ENCODE measurements at places on chromosomes 2 and 18.

DNA sequence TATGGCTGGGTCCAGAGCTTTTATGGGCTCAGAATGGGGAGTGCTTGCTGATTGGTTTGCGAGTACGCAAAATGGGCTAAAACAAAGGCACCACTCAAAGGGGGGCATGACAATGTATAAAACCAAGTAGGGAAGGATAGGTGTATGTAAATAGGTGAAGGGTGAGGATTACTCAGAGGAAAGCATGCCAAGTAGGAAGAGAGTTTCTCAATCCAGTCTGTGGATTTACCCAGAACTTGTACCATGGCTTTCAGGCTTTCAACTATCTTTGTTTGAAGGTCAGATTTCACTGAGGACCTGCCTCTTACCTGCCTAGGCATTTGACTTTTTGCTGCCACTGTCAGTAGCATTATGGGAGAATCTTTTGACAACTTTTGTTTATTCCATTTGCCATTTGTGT is 92.3 kb downstream of the RAB3GAP1 start:
- DNase-seq: no peak

DNA sequence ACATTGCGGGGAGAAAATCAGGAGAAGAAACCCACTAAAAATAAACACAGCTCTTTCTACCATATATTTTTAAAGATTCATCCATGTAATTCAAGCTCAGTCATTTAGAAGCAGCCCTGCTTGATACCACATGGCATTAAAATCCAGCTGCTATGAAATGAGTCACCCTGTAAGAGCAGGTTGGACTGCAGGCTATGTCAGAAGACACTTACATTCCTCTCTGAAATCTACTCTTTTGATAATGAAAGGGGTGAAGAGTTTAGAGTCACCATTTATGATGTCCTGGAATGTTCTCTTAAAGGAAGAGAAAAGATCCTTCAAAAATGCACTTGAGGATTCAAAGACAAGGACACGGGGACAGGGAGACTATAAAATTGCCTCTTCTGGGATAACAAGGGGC is 100.6 kb upstream of the APCDD1 start:
- peak; percentile 56 for DNase-seq

GRCh38 chr18:78376046-78376445 is 603.6 kb upstream of the SALL3 start:
- no peak for DNase-seq

GRCh38 chr2:232375164-232375563 is 3.4 kb upstream of the ALPP start:
- DNase-seq: no peak

DNA sequence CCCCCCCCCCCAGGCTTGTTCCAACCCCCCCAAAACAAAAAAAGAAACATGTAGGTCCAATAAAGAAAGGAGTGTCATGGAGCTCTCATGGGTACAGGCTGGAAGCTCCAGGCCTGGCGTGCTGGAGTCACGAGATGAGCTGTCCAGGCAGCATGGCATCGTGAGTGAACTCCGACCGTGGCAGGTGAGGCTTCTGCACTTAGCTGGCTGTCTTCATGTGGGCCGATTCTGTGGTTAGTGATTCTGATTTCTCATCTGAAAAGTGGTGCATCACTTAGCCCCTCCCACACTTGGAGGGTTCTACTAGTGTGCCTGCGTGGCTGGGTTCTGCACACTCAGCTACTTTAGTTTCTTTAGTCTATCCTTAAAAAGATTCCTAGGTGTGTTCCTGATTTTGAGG is 126.4 kb upstream of the MGAT5 start:
- no peak for DNase-seq

DNA sequence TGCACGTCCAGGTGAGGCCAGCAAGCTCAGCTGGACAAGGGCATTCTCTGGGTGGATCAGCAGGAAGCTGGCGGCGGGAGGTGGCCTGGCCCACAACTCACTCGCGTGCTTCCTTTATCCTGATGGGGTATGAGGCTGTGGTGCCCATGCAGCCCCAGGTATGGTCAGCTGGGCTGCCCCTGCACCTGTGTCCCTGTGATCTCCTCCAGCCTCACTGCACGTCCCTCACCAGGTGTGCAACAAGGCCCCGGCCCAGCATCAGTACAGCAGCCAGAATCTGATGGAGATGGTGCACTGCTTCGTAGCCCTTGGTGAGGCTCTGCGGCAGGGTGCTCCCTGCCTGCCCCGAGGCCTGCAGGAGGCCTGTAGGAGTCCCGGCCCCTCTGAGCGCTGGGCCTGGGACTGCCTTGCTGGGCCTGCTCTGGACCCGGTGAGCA is 17.6 kb downstream of the MROH2A start:
- no peak for DNase-seq

GRCh38 chr2:201984800-201985525 is 48.7 kb upstream of the FZD7 start:
- DNase-seq: no peak

DNA sequence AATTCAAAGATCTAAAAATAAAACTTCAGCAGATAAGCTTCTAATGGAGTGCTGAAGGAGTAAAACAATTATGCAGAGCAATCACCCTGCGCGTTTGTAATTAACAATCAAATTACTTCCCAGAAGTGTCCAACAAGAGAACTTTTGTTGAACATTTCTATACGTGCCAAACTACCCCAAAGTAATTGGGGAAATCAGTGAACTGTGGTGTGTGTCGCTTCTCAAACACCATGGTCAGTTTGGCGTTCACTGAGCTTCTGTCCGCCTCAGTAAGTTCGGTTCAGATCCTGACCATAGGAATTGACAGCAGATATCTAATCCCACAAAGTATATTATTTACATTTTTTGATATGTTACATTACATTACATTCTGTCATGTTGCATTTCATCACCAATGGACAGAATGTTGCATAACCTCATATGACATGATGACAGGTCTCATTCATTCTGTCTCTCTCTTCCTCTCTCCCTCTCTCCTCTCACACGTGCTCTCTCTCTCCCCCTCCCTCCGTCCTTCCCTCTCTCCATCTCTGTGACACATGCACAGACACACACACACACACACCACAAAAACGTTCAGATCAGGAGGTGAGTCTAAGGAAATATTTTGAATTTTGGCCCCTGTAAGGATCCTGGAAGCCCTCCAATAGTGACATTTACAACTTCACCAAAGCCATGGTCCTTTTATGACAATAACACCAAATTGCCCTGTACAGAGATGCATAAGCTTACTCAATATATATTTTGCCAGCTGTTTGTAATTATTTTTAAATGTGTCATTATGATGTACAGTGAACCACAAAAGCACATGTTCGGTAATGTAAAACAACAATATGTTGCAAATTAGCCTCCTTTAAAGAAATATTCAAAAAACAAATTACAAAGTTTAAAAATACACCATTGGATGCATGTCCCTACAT is 269.2 kb downstream of the FIGN start:
- DNase-seq: no peak

GRCh38 chr2:95313296-95314131 is 16.4 kb downstream of the KCNIP3 start:
- DNase-seq: no peak

- no peak for DNase-seq
Observed at GRCh38 chr18:7722955-7723354, 155.8 kb downstream of the PTPRM start.

DNA sequence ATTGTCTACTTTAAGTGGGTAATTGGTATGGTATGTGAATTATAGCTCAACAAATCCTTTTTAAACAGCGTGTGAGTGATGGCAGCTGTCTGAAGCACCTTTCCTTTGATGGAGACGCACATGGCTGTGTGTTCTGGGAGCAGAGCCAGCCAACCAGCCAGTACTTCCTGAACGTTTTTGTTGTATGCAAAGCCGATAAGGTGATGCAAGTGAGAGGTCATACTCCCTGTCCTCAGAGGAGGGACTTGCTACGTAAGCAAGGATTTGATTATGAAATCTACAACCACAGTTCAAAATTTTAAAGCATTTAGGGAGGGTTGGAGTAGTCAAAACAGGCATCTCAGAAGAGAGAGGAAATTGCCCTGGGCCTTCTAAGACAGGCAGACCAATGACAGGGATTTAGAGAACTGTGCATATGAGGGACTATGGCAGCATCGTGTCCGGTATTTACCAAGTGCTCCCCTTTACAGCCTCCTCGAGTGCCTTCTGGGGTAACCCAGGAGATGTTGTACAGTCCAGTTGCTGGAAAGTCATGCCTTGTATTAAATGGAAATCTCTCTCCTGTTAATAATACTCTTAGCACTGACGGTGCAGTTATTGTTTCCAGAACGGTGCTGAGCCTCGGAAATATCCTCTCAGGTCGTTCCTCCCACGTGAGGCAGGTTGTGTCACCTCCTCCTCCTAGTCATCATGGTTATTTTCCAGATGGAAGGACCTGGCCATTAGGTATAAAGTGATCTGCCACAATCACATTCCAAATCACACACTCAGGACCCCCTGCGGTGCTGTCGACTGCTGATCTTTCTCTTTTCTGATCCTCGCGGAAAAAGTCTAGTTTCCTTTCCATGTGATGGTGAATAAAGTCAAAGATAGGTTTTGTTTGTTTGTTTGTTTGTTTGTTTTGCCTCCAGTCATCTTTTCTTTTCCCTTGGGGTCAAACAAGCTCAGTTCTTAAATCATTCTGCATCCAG is 28.4 kb downstream of the ARHGEF4 start:
- peak; percentile 46 for DNase-seq

- no peak for DNase-seq
Observed at GRCh38 chr2:228334180-228334579, 152.7 kb upstream of the SPHKAP start.

DNA sequence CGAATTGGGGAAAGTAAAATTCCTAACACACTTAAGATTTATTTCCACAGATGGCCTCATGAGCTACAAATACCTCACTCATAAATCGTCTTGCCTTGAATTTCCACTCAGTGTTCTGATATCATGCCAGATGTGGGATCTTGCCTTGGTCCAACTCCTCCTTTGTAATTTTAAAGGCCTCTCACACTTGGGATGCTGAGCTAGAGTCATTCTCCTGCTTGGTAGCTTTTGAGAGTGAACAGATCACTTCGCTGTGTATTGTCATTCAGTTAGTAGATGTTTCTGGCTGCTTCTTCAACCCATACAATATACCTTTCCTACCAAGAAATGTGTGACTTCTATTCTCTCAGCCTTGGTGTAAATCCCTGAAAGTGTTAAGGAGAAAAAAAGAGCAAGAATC is 309.2 kb downstream of the NRXN1 start:
- DNase-seq: no peak

DNA sequence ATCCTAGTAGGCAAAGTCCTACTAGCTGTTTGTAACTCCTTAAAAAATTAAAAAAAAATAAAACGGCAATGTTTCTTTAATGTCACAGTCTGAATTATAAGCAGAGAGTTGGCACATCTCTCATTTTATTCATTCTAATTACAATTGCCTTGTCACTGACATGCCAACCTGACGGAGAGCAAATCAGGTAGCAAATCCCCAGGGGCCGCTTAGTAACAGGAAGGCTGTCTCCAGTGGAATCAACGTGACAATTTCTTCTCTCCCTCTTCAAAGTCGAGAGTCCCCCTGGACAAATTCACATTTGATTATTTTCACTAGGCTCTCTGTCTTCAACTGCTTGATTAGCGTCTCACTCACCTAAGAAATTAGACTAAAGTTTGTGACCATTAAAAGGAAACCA is 1598.9 kb upstream of the PIK3C3 start:
- no peak for DNase-seq

GRCh38 chr2:197215748-197216360 is 94.7 kb downstream of the ANKRD44 start:
- no peak for DNase-seq

DNA sequence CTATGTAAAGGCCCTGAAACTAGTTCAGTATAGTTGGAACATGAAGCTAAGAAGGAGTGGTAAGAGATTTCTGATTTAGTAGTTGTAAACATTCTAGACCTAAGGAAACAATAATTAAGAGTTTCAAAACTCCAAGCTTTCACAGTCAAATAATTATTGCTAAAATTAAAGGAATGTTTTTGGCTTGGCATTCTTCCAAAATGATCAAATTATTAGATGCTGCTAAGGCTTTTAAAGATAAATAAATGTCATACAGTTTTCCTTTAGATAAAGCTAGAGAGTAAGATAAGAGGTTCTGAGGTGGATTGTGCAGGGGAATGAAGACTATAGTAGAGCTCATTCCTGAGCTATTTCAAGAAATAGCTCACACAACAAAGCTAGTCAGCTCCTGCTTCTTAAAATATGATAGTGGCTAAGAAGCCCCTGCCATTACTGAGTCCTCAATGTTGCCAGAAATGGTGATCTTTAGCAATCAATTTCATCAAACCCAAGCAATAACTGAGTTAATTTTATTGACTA is 45.3 kb downstream of the ZC3H15 start:
- DNase-seq: no peak

All from retinal pigment epithelial cell (primary cell).